Upper lobe of left lung (tissue), 6 donors: ENCODE measurements at places on chromosomes 5 and 9.

DNA sequence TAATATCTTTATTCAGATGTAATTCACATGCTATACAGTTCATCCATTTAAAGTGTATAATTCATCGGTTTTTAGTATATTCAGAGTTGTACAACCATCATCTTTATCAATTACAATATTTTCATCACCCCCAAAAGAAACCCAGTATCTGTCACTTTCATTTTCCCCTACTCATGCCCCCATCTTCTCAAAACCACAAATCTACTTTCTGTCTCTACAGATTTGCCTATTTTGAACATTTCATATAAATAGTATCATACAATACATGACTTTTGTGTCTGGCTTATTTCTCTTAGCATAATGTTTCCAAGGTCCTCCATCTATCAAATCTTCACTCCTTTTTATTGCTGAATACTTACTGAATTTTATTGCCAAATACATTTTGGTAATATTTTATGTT, 305.1 kb upstream of the SGCD start:
- no peaks in the 10 kb centered on the region for H3K4me1 ChIP-seq
- H3K4me3 ChIP-seq = no peak overlapping the region
- no peaks in the 10 kb centered on the region for H3K36me3 ChIP-seq
- DNase-seq = no peak
- no peaks in the 10 kb centered on the region for H3K27me3 ChIP-seq
- H3K27ac ChIP-seq = no peak overlapping the region

DNA sequence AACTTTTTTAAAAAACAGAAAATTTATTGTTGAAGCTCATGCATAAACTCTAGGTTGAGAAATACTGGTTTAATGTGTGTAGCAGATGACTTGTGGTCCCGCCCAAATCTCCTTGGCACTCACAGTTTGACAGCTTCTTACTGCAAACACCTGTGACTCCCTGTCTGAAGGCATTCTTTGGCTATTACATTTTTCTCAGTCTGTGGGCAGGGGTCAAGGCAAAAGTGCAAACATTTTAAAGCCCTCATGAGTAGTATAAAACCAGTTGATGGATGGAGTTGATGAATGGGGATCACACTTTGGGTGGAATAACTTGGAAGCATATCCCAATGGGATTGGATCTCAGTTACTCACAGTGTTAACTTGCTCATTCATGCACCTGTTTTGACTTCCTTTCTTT, 1007.0 kb upstream of the NUDT12 start:
- no peaks in the 10 kb centered on the region for H3K36me3 ChIP-seq
- H3K4me1 ChIP-seq = no peaks in the 10 kb centered on the region
- no peaks in the 10 kb centered on the region for H3K27me3 ChIP-seq
- no peak overlapping the region for H3K27ac ChIP-seq
- no peak overlapping the region for H3K4me3 ChIP-seq

DNA sequence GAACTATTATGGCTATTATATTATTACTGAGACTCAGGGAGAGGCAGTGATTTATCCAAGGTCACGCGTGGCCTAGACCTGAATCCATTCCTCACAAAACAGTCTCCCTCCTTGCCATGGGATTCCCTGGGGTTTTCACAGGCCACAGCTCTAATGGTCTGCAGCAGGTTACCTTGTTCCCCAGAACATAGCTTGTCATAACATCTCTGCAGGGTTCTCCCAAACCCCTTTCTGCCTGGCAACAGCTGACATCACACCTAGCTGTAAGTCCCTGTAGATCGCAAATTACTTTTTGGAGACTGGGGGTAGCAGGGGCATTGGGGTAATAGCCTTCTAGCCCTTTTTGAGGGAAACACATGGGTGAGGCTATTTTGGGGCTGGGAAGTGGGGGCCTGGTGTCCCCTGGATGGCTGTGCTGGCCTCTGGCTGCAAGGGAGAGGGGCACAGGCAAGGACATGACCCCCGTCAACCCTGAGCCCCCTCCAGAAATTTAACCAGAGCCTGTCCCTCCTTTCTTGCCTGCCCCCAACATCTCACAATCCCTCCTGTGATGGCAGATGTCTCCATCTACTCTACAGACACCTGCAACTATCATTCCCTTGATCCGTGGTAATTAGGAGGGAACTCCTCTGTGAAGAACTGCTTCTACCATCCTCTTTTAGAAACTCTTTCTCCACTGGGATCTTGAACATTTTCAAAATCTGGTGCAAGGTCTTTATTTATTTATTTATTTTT, 1.3 kb downstream of the CD74 start:
- H3K4me3 ChIP-seq = peak overlapping the region; percentile 62
- H3K27ac ChIP-seq = peak overlapping the region; percentile 95
- H3K36me3 ChIP-seq = peaks cover 19% of the 10 kb centered on the region
- H3K4me1 ChIP-seq = peaks cover 45% of the 10 kb centered on the region
- no peak for DNase-seq

GRCh38 chr5:56845904-56846480, 30.6 kb downstream of the MAP3K1 start:
- H3K4me1 ChIP-seq = peaks cover 69% of the 10 kb centered on the region
- no peak overlapping the region for H3K27ac ChIP-seq
- no peak for DNase-seq
- H3K4me3 ChIP-seq = no peak overlapping the region

DNA sequence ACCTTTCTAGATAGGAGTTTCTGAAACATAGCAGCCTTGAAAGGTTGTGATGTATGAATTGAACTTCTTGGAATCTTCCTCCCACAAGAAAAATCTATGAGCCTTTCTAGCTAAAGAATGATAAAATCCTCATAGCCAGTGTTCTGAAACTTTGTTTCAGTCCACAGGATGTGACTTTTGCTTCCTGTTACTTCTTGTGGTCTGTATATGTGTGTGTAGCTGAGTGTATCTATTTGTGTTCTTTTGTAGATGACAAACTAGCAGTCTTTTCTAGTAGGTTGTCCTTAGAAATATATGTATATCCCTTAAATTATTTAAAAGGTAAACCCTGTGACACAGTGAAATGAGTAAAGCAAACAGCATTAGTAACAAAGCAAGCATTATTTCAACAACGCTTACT, 188.8 kb downstream of the MRPS30 start:
- H3K27ac ChIP-seq = no peak overlapping the region
- H3K4me1 ChIP-seq = no peaks in the 10 kb centered on the region
- no peak for DNase-seq
- no peaks in the 10 kb centered on the region for H3K27me3 ChIP-seq
- H3K36me3 ChIP-seq = no peaks in the 10 kb centered on the region
- H3K4me3 ChIP-seq = no peak overlapping the region

GRCh38 chr5:139919308-139919707, 123.7 kb downstream of the PSD2 start:
- no peak for DNase-seq
- H3K27ac ChIP-seq = no peak overlapping the region
- no peak overlapping the region for H3K4me3 ChIP-seq

DNA sequence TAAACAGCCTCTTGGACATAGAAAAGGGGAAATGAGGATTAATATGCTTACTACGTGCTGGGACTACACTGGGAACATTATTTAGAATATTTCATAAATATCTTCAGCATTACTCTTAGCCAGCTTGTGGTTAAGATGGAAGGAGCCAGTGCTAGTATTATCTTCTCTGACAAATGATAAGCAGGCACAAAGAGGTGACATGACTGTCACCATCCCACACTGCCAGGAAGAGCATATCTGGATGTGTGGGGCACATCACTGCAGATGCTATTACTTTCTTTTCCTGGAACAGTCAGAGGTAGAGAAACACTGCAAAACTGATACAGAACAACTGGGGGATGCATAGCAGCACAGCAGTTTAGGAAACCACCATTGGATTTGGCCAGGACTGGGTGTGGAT, 281.0 kb upstream of the TNC start:
- no peaks in the 10 kb centered on the region for H3K36me3 ChIP-seq
- H3K4me3 ChIP-seq = no peak overlapping the region
- no peaks in the 10 kb centered on the region for H3K27me3 ChIP-seq
- no peak overlapping the region for H3K27ac ChIP-seq
- H3K4me1 ChIP-seq = peaks cover 8% of the 10 kb centered on the region

GRCh38 chr5:1331861-1332405, 13.0 kb downstream of the CLPTM1L start:
- no peak overlapping the region for H3K4me3 ChIP-seq
- no peak for DNase-seq
- H3K4me1 ChIP-seq = peaks cover 19% of the 10 kb centered on the region
- no peak overlapping the region for H3K27ac ChIP-seq
- H3K27me3 ChIP-seq = no peaks in the 10 kb centered on the region

DNA sequence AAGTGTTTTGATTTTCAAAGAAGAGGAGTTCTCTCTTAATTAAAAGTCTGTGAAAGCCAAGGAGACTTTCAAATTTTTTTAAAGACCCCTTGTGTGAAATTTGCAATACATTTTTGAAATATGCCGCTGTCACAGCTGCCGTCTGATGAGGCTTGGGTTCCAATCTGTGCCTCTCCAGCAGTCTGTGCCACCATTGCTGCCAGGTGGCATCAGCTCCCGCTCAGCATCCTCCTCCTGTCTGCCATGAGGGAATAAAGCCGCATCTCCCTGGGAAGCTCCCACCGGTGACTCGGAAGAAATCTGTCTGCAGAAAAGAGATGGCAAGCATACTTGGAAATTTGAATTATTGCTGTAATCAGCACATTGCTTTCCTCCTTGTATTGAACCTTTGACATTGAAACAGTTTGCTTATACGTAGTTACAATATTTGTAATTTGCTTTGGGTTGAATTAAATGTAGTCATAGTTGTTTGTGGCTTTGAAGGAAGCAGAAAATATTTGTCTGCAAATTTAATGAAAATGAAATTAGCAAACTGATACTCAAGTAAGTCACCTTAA, 145.7 kb upstream of the SNX2 start:
- no peaks in the 10 kb centered on the region for H3K27me3 ChIP-seq
- DNase-seq = no peak
- no peak overlapping the region for H3K27ac ChIP-seq
- no peaks in the 10 kb centered on the region for H3K4me1 ChIP-seq
- no peaks in the 10 kb centered on the region for H3K36me3 ChIP-seq
- H3K4me3 ChIP-seq = no peak overlapping the region

DNA sequence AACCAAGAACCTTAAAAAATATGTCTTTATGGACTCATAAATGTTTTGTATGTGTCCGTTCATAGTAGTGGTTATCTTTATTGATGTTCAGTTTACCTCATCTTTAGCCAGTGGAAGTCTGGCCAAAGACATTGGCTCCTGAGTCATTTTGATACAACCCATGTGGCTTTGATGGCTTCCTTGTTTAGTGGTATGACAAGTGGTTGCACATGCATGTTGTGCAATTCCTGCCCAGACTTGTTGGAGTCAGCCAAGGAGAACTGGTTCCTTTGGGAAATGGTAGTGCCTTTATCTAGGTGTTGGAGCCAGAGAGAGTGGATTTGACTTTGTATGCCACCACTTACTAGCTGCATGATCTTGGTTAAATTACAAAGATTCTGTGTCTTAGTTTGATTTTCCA, 94.3 kb downstream of the RPS23 start:
- H3K4me1 ChIP-seq = no peaks in the 10 kb centered on the region
- no peak overlapping the region for H3K4me3 ChIP-seq
- no peak overlapping the region for H3K27ac ChIP-seq
- no peaks in the 10 kb centered on the region for H3K36me3 ChIP-seq
- DNase-seq = peak; percentile 61

GRCh38 chr5:68225911-68226545, 10.5 kb downstream of the PIK3R1 start:
- no peaks in the 10 kb centered on the region for H3K36me3 ChIP-seq
- no peak for DNase-seq
- no peaks in the 10 kb centered on the region for H3K27me3 ChIP-seq
- peak overlapping the region; percentile 72 for H3K27ac ChIP-seq

- H3K4me3 ChIP-seq = no peak overlapping the region
- no peaks in the 10 kb centered on the region for H3K4me1 ChIP-seq
- H3K27me3 ChIP-seq = no peaks in the 10 kb centered on the region
- H3K27ac ChIP-seq = peak overlapping the region; percentile 1
- DNase-seq = no peak
- peaks cover 15% of the 10 kb centered on the region for H3K36me3 ChIP-seq
Observed at GRCh38 chr5:36174119-36174518, 22.2 kb downstream of the SKP2 start.

DNA sequence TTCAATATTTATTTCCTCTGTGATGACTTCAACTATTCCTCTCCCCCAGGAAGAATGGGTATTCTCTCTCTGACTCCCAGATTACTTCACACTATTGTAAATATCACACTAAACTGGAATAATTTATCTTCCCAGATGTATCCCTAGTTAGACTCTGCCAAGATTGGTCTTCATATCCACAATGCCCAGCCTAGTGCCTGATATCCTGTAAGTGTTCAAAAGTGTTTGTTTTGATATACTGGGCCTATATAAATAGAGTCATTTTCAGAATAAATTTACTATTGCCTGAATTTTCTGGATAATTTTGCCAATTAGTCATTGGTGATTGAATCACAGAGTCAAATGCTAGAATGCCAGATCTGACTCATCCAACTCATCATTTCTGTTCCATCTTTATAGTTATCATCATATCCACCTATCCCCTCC, 143.7 kb upstream of the TNC start:
- H3K27me3 ChIP-seq = no peaks in the 10 kb centered on the region
- H3K4me1 ChIP-seq = peaks cover 9% of the 10 kb centered on the region
- peak overlapping the region; percentile 3 for H3K27ac ChIP-seq
- no peaks in the 10 kb centered on the region for H3K36me3 ChIP-seq
- no peak overlapping the region for H3K4me3 ChIP-seq

- peaks cover 7% of the 10 kb centered on the region for H3K4me1 ChIP-seq
- no peak for DNase-seq
- H3K4me3 ChIP-seq = no peak overlapping the region
- no peaks in the 10 kb centered on the region for H3K27me3 ChIP-seq
- no peaks in the 10 kb centered on the region for H3K36me3 ChIP-seq
- H3K27ac ChIP-seq = no peak overlapping the region
Observed at GRCh38 chr9:120366644-120367019, 213.3 kb downstream of the CDK5RAP2 start.

GRCh38 chr5:144503123-144503522, 332.4 kb downstream of the KCTD16 start:
- no peaks in the 10 kb centered on the region for H3K27me3 ChIP-seq
- no peak overlapping the region for H3K27ac ChIP-seq
- no peak for DNase-seq
- H3K4me1 ChIP-seq = no peaks in the 10 kb centered on the region
- H3K36me3 ChIP-seq = no peaks in the 10 kb centered on the region

DNA sequence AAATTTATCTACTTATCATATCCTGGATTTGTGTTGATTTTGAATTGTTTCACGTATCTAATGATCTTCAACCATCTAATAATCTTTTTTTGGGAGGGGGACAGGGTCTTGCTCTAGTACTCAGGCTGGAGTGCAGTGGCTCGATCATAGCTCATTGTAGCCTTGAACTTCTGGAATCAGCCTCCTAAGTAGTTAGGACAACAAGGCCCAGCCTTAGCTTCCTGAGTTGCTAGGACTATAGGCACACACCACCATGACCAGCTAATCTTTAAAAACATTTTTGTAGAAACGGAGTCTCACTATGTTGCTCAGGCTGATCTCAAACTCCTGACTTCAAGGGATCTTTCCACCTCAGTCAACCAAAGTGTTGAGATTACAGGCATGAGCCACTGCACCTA, 34.6 kb downstream of the MRPS27 start:
- H3K4me1 ChIP-seq = peaks cover 28% of the 10 kb centered on the region
- H3K4me3 ChIP-seq = no peak overlapping the region
- DNase-seq = no peak
- H3K27ac ChIP-seq = no peak overlapping the region
